ENCODE measurements at places on chromosomes 12 and 14.

GRCh38 chr12:27331291-27331926 is 1.2 kb upstream of the BMAL2 start:
- no peak for DNase-seq

DNA sequence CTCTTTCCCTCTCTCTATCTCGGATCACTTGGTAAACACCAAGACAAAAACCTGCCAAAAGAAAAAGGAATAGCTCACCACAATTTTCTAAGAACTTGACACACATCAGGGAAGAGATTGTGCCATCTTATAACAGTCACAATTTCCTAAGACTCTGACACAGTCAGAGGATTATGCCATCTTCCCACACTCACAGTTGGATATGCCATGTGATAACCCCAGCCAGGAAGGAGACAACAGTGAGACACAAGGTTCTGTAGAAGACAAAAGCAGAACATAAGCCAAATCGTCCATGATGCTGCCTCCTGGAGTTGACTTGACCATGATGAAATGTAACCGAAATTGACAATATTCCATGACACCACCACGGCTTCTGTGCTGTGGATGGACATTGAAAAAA is 2.8 kb upstream of the CLEC9A start:
- no peak for DNase-seq

DNA sequence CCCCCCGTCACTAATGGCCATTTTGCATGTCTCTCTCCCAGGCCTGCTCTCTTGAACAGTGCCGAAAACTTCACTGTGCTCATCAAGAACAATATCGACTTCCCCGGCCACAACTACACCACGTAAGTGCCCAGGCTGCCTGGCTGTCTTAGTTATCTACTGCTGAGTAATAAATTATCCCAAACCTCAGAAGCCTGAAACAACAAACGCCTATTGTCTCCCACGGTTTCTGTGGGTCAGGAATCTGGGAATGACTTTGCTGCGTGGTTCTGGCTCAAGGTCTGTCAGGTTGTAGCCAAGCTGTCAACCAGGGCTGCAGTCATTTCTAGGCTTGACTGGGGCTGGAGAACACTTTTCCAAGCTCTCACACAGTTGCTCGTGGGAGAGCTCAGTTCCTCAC is 32.6 kb downstream of the P2RX7 start:
- no peak for DNase-seq

DNA sequence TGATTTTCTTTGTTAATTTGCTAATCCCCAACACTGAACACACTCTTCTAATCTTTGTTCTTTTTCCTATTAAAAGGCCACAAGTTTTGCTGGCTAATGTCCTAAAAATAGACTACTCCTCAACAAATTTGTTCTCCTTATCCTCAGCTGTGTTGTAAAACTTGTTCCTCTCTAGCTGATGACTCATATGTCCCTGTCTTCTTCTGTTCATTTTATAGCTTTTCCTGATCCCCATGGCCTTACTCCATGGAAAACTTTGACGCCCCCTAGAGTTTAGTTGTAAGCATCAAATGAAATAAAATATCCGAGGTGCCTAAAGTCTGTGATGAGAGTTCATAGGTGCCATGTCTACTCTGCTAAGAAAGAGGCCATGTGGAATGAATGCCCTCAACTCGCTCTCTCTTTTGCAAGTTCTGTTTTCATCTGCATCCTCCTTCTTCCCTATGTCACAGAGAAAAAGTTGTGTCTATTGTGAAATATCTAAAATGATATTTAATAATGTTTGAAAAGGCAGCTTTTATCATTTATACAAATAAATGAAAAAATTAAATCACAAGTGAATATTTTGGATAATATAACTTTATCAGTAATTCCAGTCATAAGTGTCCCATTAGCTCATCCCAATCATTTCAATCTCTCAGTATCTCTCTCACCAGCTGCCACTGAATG is 237.9 kb downstream of the IPO8 start:
- DNase-seq, result no peak

DNA sequence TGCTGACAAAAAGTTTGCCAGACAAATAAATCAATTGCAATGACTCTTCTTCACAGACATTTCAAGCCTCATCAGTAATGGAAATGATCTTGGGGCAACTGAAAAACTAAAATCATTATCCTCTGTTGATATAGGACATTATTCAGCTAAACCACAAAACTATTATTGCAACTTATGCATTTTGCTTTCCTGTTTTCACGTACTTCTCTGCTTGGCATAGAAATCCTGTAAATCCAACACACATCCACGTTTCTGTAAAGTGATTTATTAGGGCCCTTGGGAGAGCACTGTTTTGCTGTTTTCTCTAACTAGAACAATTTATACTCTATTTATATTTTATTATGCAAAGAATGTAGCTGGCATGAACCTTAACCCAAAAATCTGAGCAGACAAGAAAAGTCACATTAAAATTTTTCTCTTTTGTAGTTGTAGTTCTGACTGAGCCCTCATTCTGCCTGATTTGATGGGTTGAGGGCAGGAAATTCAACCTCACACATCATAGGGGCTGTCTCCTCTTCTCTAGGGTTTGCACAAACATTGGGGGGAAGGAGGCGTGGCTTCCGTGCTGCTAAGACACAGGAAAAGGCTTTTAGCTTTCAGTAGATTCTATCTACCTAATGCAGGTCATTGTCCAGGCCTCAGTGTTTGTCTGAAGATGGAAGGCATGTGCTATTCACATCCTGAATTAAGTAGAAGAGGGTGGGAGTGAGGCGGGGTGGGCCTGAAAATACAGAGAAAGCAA is 11.5 kb upstream of the NUP107 start:
- DNase-seq, result no peak

DNA sequence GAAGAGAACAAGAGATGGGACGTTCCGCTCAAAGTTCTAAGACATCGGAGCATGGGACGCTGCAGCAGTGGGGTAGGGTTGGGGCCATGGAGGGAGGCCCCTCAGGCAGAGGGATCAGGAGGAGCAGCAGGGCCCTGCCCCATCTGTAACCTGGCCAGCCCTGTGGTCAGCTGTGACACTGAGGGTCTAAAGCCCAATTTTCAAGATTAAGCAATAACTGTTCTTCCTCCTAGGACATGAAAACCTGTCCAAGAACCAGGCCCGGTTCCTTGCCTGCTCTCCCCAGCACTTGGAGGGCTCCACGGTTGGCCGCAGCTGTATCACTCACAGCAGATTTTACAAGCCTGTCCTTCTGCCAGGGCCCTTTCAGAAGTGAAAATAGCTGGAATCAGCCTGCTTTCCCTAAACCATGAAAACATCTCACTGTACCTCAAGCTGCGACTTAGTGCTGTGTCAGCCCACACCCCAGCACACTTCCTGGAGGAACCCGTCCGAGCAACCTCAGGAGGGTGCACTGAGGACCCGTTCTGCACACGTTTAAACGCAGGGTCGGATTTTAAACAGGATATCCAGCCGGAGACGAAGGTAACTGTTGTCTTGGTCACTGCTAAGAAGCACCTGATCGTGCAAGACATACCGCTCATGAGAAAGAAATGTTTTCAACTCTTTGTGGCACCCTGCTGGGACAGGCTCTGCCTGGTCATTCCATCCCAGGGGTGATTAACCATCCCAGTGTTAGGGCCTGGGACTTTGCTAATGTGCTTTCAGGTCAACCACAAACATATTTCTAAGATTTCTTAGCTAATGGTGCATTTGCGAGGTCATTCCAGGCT is 201.9 kb upstream of the DIO3 start:
- DNase-seq, result no peak

DNA sequence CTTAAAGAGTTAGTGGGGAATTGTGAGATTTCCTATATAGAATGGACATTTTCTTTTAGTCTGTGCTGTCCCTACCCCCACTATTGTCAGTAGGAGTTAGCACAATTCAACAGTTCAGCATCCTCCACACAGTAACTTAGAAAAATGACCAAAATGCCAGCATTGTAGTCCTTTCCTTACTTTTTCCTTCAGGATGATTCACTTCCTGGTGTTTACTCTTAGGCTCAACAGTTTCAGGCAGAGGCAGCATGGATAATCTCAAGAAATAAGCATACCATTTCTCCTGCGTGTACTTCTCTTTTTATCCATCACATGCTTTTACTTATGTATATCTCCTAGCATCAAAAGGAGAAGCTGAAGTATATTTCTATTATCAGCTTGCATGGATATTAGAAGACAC is 683.4 kb downstream of the SLC16A7 start:
- no peak for DNase-seq

DNA sequence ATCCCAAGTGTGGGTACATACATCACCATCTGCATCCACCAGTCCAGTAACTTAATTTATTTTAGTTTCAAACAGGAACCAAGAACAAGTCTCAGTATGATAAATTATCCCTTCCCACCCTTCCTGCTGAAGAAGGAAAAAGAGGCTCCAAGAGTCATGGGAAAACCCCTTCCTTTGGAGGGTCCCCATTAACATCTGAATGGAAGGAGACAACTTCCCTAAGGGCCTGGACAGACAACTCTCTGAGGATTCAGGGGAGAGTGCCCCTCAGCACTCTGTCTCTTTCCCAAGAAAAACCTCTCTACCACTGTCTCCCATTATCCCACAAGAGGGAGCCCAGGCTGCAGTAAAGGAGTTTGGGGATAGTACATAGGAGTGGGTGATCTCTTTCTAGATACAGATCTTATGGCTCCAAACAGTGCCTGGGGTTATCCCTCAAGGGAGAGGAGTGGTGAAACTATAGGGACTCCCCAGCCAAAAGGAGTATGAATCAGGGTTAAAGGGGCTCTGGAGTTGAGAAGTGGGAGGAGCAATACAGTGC is 6.2 kb downstream of the WNT10B start:
- DNase-seq, result no peak

GRCh38 chr12:70652451-70652850 is 15.2 kb upstream of the PTPRB start:
- no peak for DNase-seq

DNA sequence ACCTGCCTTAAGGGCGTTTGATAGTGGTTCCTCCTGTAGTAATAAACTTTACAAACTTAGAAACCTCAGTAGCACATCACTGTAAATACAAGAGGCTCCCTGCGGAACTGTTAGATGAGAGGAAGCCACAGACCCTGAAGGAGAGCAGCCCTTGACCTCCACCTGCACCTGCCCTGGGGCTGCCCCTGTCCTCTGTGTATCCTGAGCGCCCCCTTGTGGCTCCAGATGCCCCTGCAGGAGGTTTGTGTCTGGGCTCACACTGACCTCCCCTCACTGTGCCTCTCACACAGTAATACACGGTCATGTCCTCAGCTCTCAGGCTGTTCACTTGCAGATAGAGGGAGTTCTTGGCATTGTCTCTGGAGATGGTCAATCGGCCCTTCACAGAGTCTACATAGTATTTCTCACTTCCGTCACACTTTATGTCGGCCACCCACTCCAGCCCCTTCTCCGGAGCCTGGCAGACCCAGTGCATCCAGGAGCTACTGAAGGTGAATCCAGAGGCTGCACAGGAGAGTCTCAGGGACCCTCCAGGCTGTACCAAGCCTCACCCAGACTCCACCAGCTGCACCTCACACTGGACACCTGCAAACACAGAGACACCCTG is 1059.8 kb downstream of the TMEM121 start:
- peak; percentile 66 for DNase-seq

DNA sequence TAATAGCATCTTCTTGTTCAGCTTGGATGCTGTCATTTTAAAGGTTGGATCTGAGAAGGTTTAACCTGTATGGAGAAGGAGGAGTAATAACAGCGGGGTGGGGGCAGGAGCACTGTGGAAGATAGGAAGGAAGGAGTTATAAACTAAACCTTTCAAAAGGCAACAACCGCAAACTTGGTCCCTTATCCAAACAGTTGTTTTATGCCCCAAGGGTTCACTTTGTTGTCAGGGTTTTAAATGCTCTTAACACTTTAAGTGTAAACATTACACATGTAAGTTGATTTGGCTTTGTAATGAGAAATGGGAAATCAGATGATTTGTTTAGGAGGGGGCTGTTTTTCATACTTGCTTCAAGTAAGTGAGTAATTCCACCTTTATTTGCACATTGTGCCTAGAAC is 3.0 kb downstream of the NPAS3 start:
- no peak for DNase-seq

GRCh38 chr12:94046626-94047410 is 101.6 kb upstream of the PLXNC1 start:
- DNase-seq, result no peak

DNA sequence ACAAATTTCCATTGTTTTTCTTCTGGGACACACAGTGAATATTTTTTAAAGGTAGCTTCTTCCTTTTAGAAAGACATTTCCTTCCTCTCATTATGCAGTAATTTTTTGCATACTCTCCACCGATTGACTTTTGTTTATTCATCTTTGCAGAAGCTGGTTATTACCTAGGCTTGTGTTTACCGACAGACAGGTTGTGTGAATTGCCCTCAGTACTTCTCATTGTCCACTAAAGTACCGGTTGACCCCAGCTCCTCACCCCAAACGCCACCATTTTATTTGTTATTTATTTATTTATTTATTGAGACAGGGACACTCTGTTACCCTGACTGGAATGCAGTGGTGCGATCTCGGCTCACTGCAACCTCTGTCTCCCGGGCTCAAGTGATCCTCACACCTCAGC is 63.4 kb upstream of the MYL2 start:
- no peak for DNase-seq

GRCh38 chr14:64149921-64150320 is 144.2 kb downstream of the ESR2 start:
- DNase-seq, result no peak

DNA sequence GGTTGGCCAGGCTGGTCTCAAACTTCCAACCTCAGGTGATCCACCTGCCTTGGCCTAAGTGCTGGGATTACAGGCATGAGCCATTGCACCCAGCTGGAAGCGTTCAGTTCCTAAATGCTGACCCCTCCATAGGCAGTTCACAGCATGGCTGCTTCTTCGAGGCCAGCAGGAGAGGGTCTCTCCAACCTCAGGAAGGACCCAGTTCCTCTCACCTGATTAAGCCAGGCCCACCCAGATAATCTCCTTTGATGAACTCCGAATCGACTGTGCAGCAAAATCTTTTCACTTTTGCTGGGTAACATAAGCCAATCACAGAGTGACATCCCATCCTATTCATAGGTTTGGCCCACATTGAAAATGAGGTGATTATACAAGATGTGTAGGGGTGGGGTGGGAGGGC is 165.1 kb downstream of the ADCK1 start:
- no peak for DNase-seq

- no peak for DNase-seq
Observed at GRCh38 chr12:65500091-65500900, 221.8 kb downstream of the MSRB3 start.

- DNase-seq, result no peak
Observed at GRCh38 chr12:50222275-50222783, 55.2 kb upstream of the CERS5 start.

DNA sequence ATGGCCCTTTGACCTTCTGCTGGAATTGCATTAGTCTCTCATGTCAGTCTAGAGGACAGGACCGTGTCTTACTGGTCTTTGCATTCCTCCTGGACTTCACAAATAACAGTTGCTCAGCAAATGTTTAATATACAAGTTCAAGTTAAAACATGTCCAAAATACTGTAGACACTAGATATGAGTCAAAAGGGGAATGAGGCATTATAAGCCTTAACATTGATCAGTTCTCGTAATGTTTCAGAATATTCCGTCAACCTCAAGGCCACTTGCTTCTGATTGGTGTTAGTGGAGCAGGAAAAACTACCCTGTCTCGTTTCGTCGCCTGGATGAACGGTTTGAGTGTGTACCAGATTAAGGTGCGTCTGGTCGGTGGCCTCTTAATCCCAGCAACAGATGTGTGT is 59.9 kb downstream of the HSP90AA1 start:
- DNase-seq, result no peak

Data from hematopoietic multipotent progenitor cell treated with erythropoietin and hydrocortisone succinate and interleukin-3 and kit ligand, for 17 days (in vitro differentiated cells).